Stimulated activated CD8-positive, alpha-beta memory T cell treated with anti-CD3 and anti-CD28 coated beads, Interleukin-7, amount 100 ng/mL, for 24 hours (primary cell): ENCODE measurements at places on chromosomes 6 and 20.

- DNase-seq: no peak
Observed at GRCh38 chr20:16481977-16482376, 91.3 kb downstream of the KIF16B start.

GRCh38 chr20:63741676-63742380 lies 2.3 kb downstream of the SLC2A4RG start:
- no peak for DNase-seq

GRCh38 chr6:39411001-39411400 lies 88.5 kb upstream of the KCNK16 start:
- DNase-seq: no peak

DNA sequence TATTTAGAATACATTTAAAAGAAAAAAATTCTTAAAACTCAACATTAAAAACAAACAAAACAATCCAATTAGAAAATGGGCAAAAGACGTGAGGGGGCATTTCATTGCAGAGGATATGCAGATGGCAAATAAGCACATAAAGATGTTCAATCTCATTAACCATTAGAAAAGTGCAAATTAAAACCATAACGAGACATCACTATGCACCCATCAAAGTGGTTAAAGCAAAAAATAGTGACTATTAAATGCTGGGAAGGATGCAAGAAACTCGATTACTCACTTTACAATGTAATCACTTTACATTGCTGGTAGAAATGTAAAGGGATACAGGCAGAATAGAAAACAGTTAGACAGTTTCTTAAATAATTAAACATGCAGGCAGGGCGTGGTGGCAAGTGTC lies 59.0 kb downstream of the BCAS1 start:
- no peak for DNase-seq

DNA sequence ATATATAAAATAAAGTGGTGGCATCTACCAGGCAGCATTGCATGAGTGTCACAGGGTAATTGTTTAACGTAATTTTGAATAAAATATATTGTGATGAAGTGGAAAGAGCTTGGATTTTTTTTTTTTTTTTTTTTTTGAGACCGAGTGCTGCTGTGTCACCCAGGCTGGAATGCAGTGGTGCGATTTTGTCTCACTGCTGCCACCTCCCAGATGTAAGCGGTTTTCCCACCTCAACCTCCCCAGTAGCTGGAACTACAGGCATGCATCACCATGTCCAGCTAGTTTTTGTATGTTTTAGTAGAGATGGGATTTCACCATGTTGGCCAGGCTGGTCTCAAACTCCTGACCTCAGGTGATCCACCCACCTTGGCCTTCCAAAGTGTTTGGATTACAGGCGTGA lies 81.1 kb upstream of the SMIM8 start:
- no peak for DNase-seq

GRCh38 chr6:9711365-9711764 lies 703.5 kb downstream of the TFAP2A start:
- no peak for DNase-seq

DNA sequence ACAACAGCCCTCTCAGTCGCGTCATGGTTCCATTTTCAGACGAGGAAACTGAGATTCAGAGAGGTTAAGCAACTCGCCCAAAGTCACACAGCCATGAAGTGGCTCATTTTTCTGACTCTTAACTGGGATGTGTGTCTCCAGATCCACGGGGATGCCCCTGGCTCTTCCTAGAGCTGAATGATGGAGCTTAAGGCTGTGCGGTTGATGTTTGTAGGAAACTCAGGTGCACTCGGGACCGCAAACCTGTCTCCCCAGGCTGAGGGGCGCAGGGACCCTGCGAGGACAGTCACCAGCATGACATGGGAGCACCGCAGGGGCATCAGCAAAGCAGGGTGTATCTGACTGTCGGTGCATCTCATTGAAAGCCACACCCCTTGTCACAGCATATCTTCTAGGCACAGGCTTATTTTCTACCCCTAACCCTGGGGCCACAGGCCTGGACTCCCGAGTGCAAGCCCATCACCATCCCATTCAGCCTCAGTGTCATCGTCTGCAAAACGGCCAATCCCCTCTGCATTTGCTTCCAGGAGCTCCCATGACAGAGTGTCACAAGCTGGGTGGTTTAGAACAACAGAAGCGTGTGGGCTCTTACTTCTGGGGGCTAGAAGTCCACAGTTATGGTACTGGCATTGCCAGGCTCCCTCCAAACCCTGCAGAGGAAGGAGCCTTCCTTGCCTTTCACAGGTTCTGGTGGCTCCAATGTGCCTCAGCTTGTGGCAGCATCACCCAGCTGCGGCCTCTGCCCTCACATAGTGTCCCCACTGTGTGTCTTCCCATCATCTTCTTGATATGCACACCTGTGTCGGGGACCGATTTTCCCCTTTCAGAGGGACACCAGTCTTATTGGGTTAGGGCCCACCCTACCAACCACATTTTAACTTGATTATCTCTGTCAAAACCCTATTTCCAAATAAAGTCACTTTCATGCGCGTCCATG lies 9.9 kb upstream of the ARHGAP40 start:
- DNase-seq: no peak

DNA sequence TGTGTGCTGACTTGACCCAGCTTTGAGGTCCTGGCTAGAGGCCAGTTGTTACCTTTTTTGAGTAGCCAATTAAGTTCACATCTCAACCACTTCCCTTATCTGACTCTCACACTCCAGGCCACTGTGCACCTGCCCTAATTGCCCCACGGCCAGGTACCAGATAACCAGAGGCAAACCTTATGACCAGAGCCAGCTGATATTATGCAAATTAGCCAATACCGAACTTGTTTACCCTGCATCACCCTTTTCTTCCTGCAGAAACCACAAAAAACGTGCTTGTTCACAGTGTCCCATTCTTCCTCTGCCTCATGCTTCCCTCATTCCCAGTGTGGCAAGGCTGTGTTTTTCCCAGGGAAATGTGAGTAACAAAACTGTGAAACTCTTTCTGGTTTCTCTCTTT lies 89.3 kb downstream of the HTR1B start:
- no peak for DNase-seq

DNA sequence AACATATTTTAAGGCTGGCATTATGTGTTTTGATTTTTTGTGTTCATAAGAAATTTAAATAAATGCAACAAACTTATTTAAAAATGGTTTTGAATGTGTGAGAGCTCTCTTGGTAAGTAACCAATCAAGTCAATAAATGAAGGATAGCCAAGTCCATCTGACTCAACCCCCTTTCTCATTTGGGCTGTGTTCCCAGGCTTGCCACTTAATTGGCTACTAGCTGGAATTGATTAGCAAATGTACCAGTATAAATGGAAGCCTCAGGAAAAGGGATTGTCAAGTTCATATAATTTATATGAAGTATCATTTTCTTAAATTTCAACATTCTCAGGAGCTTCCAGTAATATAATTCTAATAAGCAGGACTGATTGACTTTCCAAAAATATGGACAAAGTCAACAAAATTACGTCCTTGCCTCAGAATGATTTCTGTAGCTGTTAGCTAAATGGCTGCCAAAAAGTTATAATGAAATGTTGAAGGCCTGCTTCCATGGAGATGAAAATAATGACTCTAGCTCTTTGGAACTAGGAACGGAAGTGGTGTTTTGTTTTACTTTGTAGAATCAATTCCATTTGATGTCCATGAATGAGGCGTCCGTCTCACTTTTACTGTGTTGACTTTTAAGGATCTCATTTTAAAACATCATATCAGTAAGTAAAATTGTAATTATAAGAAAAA lies 614.9 kb downstream of the CDH26 start:
- DNase-seq: no peak

DNA sequence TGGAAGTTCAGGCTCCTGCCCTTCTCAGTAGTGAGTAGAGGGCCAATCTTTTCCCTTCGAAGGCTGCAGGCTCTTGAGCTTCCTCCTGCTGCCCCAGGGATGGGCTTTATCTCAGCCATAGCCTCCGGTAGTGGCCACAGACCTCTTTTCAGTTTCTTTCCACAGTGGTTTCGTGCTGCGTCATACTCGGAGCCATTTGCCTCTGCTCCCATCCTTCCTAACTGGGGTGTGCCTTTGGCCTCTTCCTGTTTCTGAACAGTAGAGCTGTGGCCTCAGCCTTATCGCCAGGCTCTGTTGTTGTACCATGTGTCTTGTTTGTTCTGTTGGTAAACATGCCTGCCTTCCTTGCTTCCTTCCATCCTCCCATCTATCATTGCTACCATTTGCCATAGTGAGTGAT lies 54.1 kb downstream of the TULP4 start:
- DNase-seq: no peak

GRCh38 chr6:158013904-158014504 lies 32.3 kb downstream of the SYNJ2 start:
- DNase-seq: no peak

- no peak for DNase-seq
Observed at GRCh38 chr6:47151232-47151898, 109.2 kb upstream of the ADGRF1 start.

GRCh38 chr6:128657181-128657580 lies 136.8 kb upstream of the PTPRK start:
- DNase-seq: no peak

GRCh38 chr6:744666-745353 lies 51.9 kb upstream of the EXOC2 start:
- DNase-seq: no peak

DNA sequence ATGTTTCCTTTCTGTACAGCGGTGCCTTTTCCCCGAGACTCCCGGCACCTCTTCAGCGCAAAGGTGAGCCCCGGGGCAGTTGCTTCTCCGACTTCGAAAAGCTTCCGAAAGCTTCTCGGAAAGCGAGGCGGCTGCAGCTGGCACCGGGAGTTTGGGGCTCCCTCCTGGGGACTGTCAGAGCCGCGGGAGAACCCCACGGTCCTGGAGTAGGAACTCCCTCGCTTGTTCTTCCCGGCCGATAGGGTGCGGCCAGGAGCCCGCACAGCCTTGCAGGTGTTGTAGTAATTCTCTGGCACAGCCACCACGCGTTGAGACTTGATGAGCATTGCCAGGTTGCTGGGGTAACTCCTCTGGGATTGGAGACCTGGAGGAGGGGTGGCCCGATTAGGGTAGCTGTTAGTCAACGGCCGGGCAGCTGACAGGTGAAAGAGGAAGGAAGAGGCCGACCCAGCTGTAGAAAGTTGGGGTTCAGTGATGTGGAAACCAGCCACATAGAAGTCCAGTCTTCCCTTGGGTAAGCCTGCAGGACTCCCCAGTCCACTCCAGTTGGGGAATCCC lies 721 bp downstream of the KDM1B start:
- no peak for DNase-seq

DNA sequence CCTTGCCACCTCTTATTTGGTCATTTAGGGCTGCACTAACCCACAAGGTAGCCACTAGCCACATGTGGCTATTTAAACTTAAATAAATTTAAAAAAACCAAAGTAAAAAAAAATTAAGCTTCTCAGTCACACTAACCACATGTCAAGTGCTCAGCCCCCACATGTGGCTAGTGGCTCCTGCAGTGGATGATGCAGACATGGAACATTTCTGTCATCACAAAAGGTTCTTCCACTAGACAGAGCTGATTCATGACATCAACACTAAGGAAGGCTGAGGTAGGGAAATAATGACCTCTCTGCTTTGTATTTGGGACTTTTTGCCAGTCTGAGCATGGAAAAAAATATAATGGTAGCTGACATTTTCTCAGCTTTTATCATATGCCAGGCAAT lies 173.0 kb upstream of the FERMT1 start:
- DNase-seq: no peak

GRCh38 chr6:21710908-21711627 lies 117.5 kb downstream of the SOX4 start:
- DNase-seq: no peak

GRCh38 chr6:158323561-158323958 lies 11.3 kb downstream of the TULP4 start:
- DNase-seq: no peak

GRCh38 chr6:69784595-69785377 lies 12.0 kb downstream of the LMBRD1 start:
- no peak for DNase-seq

- no peak for DNase-seq
Observed at GRCh38 chr6:41157323-41157722, 3.2 kb upstream of the TREML1 start.

DNA sequence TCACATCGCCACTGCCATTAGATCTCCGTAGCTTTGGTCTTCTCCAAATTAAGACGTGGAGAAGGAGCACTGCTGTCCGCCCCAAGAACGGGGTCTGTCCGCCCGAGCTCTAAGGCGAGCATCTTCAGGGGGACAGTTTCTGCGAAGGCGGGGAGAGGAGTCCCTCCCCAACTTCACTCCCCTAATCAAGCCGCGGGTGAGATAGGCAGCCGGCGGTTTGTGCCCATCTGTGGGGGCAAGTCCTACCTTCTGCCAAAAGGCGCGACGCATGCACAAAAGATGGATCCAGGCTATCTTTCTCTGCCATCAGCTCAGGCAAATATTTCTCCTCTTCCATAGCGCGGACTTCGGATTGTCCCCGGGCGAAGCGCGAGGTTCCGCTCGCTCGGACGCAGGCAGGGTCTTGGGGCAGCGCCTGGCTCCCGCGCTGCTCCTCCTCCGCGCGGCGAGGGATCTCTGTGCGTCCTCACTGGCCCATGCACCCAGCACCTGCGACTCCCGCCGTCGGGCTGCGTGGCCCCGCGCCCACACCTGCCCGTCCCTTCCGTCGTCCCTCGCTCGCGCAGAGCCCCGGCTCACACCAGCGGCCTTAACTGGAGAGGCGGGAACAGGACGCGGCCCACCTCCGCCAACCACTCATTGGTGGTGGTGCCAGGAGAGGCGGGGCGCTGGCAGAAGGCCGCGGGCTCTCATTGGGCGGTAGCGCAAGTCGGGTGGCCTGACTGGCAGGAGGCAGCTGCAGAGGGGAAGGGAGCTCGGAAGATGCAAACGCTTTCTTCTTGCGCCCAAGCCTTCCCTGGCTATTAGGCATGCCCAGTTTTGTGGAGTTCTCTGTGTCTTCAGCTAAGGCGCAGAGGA lies at the start of gene KHDRBS2:
KHDRBS2 (minus strand) TSS at position 614 of the 858 bp plus-strand sequence.
- DNase-seq: peak; percentile 0

- no peak for DNase-seq
Observed at GRCh38 chr6:56798163-56798562, 155.5 kb upstream of the DST start.

DNA sequence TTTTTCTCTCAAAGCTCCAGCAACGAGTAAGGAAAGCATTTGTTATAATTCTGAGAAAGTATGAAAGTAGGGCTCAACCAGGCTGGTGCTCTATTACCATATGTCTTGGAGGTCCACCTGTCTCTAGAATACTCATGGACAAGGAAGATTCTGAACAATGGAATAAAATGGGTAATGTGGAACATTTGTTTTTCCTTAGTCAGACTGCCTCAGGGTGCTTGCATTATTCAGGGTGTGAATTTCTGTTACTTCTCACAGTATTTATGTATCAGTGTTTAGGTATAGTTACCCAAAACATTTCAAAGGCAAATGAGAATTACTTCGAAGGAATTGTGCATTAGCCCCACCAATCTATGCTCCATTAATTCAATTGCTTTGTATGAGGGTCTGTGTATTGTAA lies 586.2 kb upstream of the CITED2 start:
- DNase-seq: no peak
